ENCODE measurements at places on chromosomes 16 and 17. TPM values are rescaled to one million over a fixed set of nuclear protein-coding genes. Genes with fewer than 3 reads are reported as not detected.

- DNase-seq: no peak
These were observed 50.2 kb downstream of the HLF start for GRCh38 chr17:55314784-55315491.

The TMIGD1 gene
- not detected for total RNA-seq

- DNase-seq: no peak
These were observed 56.4 kb downstream of the WWOX start for GRCh38 chr16:78155791-78156345.

GRCh38 chr17:3750926-3751325 lies 27.2 kb downstream of the HASPIN start:
- DNase-seq: no peak

DNA sequence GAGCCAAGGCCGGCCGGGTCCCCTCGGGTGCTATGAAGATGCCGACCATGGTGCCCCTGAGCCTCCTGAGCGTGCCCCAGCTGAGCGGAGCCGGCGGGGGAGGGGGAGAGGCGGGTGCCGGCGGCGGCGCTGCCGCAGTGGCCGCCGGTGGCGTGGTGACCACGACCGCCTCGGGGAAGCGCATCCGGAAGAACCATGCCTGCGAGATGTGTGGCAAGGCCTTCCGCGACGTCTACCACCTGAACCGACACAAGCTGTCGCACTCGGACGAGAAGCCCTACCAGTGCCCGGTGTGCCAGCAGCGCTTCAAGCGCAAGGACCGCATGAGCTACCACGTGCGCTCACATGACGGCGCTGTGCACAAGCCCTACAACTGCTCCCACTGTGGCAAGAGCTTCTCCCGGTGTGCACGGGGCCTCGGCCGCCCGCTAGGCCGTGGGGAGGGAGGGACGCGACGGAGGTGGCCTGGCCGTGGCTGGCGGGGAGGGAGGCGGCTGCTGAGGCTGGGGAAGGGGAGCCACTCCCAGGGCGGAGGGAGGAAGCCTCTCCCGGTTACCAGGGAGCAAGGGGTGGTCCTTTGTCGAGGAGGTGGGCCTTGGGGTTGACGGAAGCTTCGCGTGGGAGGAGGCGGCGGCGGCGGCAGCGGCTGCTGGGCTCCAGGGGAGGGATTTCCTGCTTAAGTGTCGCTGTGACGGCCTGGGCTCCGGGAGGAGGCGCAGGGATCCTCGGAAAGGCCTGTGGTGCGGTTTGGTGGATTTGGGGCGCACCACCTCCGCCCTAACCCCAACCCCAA lies 1.3 kb downstream of the MAZ start:
- no peak for DNase-seq

DNA sequence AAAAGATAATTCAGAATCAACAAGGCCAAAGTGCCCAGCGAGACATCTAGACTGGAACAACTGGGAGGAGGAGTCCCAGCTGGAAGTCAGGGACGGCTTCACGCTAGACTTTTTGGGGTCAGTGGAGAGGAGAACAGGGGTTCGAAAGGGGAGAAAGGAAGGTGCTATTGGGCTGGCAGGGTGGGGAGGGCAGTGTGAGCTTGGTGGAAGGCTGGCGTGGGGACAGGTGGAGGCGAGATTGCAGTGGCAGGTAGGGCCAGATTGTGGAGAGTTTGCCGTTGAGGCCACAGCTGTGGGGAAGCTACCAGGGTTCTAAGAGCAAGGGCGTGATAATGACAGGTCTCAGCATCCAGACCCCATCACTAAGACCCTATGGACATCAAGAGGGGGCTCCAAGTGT lies 10.5 kb downstream of the SDK2 start:
- peak; percentile 59 for DNase-seq

DNA sequence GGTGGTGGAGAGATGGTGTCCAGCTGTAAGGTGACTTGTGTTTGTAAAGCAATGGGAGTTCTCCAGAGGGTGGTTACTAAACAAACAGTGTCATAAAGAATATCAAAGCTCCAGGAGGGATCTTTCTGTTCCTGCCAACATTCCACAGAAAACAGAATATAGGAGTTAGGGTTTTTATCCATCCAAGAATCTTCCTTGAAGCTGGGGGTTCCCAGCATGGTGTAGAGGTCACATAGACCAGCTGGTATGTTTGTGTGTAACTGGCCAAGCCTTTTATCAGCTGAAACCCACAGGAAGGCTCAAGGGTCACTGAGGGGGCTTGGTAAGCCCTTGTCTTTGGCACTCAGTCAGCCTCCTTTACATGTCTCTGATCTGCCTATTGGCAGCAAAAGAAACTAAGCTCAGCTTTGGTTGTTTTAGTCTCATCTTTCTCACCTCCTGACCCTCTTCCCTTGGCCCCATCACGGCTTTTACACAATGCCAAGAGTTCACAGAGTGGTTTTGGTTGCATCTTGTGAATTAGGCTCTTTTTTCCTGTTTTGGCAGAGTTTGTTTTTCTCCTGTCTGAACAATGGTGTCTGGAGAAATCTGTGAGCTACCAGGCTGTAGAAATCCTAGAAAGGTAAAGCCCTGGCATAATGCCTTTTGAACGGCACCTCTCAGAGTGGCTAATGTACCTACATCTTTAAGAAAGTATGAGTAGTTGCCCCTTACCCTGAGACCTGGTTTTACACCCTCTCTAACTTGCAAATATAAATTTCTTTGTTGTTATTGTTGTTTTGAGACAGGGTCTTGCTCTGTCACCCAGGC lies 4.6 kb downstream of the CNTD1 start:
- no peak for DNase-seq

DNA sequence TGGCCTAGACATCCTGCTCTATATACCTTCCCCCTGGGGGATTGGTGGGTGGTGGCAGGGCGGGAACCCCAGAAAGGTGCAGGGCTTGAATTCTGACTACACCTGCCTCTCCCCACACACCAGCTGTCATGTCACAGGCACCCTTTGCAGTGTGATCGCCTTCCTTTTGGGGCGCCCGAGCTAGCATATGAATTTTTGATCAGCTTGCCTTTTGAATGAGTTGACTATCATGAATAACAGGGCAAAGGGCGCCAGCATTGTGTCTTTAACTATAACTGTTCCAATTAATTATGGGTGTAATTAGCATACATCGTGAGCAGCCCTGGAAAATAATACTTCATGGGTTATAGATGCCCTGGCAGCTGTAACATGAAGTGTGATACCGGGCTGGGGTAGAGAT lies 72.7 kb downstream of the CYLD start:
- DNase-seq: no peak

The CIITA gene
- total RNA-seq: not detected
